ENCODE measurements at places on chromosomes 1 and 21. TPM values are rescaled to one million over a fixed set of nuclear protein-coding genes. Genes with fewer than 3 reads are reported as not detected.

Gene PERM1
- not detected for polyA plus RNA-seq

Gene ITSN1
- polyA plus RNA-seq = 36.8 TPM

Gene ZFYVE9
- 32.9 TPM for polyA plus RNA-seq

Gene MYBPH
- polyA plus RNA-seq = 0.47 TPM

Gene PLPPR4
- polyA plus RNA-seq = 1.6 TPM

Gene SNX7
- 47.0 TPM for polyA plus RNA-seq

Gene AGMAT
- polyA plus RNA-seq = 33.5 TPM

Gene KMO
- 24.4 TPM for polyA plus RNA-seq

Gene GRIK3
- polyA plus RNA-seq = 3.1 TPM

Gene CADM3
- 0.57 TPM for polyA plus RNA-seq

Gene C1orf185
- polyA plus RNA-seq = not detected

Gene DMRTA2
- polyA plus RNA-seq = not detected

GRCh38 chr1:12063141-12064072 is at the start of gene TNFRSF8:
Gene TNFRSF8, plus strand, starts transcription at chr1:12063303. Its CDS starts 296 bp downstream, at chr1:12063599.
- no peak for DNase-seq

DNA sequence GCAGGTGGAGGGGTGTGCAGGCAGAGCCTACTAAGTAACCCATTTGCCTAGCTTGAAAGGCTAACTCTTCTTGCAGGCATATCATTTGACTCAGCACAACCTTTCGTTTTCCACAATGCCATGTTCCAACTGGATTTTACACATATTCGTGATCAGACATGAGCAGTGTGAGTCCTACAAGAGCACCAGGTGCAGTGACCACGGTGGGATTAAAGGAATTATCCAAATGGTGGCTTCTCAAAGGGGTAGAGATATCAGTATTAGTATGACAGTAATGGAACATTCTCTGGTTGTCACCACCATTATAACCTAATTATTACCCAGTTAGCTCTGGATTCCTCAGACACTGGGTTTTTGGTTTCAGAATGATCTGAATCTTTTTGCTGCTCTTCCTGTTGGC is 323.5 kb downstream of the LMO4 start:
- DNase-seq = no peak

- DNase-seq = no peak
Observed at GRCh38 chr1:208907790-208908189, 663.6 kb upstream of the PLXNA2 start.

DNA sequence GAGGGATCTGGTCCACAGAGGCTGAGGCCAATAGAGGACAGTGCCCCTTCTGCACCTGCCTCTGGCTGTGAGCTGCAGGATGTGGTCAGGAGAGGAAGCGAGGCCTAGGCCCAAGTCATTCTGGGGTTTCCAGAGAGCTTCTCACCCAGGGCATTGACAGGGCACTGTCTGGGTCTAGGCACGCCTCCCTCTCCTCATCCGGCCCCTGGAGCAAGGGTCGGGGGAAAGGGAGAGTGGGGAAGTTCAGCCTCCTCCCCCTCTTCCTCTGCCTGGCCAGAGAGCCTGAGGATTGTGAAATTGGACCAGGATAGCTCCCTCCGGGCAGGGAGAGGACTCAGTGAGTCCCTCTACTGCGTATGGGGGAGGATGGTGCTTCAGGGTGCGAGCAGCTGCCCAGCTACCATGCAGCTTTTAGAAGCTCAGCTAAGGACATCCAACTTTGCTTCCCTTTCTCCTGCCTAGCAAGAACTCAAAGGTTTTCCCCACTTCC is 6.3 kb upstream of the INAVA start:
- DNase-seq = no peak

DNA sequence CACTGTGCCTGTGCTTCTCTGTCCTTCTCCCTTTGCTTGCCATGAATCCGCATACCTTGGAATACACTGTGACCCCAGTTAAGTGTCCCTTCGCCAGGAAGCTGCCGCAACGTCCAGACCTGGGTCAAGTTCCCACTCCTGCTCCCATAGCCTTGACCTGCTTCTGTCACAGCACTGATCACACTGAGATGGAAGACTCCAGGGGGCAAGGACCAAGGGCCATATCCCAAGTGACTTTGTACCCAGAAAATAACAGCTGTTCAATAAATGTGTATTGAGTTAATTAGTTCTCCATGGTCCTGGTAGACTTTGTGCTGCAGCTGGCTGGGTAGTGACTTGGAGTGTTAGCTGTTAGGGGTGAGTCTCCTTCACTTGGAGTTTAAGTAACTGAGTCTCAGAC is 25.8 kb downstream of the SLC5A9 start:
- DNase-seq = no peak

- DNase-seq = no peak
Observed at GRCh38 chr1:226419284-226420029, 11.6 kb upstream of the PARP1 start.

GRCh38 chr1:234582681-234583301 is 27.2 kb downstream of the IRF2BP2 start:
- no peak for DNase-seq

- DNase-seq = no peak
Observed at GRCh38 chr1:105626276-105626987, 1430.0 kb upstream of the PRMT6 start.

GRCh38 chr1:184437291-184437690 is 50.5 kb downstream of the C1orf21 start:
- DNase-seq = no peak

- DNase-seq = no peak
Observed at GRCh38 chr21:42737951-42738590, 84.7 kb downstream of the PDE9A start.

- no peak for DNase-seq
Observed at GRCh38 chr1:240134113-240134512, 42.4 kb downstream of the FMN2 start.

DNA sequence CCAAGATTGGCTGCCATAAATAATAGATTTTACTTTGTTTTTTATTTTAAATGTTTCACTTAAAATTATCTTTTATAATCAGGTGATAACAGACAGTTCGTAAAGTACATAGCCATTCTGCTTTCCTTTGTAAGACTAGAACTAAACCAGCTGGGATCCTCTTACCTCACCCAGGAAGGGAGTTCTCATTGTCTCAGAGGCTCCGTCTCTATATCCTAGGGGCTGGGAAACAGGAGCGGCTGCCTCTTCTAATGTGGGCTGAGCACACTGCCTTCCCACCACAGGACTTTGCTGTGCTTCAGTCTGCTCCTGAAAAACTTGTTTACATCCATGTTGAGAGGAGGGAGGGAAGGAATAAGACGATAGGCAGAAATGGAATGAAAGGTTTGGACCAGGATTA is 45.6 kb upstream of the PGD start:
- no peak for DNase-seq

- DNase-seq = no peak
Observed at GRCh38 chr1:208177656-208178055, 66.5 kb downstream of the PLXNA2 start.

GRCh38 chr21:36887963-36888362 is 78.5 kb downstream of the HLCS start:
- no peak for DNase-seq

DNA sequence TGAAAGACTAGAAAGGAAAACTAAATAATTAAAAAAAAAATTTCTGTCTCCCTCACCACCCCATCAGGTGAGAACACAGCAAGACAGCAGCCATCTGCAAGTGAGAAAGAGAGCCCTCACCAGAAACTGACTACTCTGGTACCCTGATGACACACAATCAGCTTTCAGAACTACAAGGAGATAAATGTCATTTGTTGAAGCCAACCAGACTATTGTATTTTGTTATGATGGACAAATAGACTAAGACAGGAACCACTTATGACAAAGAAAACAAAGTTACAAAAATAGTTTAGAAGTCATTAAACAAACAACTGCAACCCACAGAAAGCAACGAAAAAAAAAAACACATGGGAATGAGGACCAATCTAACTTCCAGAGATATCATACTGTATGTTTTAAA is 98.3 kb downstream of the FAF1 start:
- DNase-seq = no peak

GRCh38 chr1:229002037-229002436 is 266.8 kb downstream of the RHOU start:
- DNase-seq = no peak

DNA sequence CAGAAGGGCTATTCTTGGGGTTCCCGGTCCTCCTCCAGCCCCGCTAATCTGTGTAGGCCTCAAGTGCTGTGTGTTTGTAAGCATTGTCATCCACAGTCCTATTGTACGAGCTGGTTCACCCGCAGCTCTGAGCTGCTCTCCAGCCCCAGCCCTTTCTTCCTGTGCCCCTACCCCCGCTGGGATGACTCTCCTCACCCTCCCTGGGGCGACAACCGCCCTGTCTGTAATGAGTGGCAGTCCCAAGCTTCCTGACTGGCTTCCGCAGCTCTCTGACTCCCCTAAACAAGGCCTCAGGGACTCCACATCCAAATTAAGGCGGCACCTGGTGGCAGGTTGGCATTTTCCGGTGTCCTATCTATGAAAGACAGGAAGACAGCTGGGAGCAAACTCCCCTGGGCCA is 45.8 kb downstream of the TFF3 start:
- no peak for DNase-seq

DNA sequence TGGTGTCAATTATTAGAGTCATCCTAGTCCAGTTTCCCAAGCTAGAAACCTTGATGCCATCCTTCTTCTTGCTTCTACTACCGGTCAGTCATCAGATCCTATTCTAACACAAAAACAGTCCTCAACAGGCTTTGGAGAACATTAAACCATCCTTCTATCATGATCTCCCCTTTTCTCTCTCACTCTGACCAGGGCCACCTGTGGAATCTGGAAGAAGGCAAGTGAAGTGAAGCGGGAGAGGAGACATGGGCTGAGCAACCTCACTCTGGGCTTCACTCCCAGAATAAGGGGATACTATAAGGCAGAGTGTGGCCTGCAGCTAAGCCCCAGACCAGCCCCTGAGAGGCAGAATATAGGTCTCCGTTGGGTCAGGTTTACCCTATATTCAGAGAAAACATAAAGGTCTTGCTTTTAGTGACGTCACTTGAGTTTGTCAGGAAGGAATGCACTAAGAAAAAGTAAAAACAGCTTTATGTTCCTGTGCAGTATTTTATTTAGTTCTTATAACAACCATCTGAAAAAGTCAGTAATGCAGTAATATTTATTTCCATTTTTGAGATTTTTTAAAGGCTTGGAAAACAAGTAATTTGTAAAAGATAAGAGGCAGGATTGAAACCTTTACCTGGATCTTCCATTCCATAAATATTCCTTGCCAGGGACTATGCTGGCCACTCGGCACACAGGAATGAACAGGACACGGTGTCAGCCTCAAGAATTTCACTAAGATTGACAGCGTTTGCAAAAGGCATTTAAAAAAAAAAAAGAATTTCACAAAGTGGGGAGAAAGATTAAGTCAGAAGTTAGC is 61.3 kb downstream of the NFASC start:
- no peak for DNase-seq
